GM03348 (cell line): ENCODE measurements at places on chromosomes 1 and 21.

GRCh38 chr1:211326528-211327345 lies at the start of gene TRAF5:
Gene TRAF5 (plus strand): TSS chr1:211326833. CDS start chr1:211353240, 26,407 bp downstream.
- peak; percentile 86 for DNase-seq

DNA sequence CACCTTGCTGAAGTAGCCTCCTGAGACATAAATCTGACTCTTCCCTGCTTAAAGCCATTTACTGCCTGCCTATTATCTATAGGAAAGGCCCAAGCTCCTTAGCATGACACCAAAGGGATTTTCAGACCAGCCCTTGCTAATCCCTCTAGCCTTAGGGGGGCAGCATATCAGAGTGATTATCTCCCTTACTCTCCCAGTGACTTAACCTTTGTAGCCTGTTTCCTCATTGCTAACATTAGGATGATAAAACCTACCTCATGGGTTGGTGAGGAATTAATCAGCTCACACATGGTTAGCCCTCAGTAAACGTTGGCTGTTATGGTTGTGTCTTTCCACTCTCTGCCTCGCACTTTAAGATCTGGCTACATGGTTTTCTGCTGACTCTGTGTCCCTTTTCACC lies 70.1 kb downstream of the ROR1 start:
- DNase-seq: no peak

- DNase-seq: no peak
These were observed 466.5 kb downstream of the PCP4 start for GRCh38 chr21:40333731-40334130.

DNA sequence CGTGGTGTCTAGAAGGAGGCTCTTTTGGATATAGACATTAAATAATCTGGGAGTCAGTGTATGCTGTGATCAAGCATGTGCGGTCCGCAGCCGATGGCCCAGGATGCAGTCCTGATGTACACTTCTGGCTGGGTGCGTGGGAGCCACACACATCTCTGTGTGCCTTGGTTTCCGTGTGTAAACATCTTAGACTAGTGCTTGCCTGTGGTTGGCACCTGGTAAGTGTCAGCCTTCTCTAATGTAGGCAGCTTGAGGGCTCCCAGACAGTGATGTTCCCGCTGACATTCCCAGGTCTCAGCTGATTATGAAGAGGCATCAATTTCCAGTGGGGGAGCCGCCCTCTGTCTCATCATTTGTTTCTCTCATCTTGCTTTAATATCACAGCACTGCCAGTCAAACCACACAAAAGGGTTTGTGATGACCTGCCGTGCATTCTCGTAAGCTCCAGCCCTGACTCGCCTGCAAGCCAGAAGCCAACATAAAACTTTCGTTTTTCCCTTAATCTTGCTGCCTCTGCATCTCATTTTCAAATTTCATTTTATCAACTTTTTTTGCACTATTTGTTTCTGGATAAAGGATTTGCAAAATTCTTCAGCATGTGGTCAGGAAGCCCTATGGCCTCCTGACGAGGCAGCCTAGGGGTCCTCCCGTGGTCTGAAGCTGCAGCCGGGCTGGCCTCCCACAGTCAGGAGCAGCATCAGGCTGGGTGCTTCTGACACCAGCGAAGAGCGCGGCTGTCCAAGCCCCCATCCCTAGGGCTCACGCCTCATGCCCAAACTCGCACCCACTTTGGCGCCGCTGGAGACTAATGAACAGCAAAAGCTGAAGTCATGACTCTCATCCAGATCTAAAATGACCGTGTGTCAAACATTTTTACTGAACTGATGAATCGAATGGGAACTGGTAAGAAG lies 28.1 kb downstream of the PDE9A start:
- DNase-seq: no peak

DNA sequence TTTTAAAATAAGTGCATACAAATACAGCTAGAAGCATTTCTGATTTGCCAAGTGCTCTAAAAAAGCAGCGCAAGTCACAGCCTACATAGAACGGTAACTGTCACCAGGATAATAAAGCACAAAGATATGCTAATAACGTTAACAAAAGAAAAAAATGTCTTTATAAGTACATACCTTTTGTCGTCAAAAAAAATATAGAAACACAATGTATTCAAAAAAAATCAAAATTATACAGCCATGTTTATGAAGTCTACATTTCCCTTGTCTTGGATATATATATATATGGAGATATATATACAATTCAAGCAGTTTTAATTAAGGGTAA lies 3.2 kb downstream of the IRF2BP2 start:
- DNase-seq: no peak

DNA sequence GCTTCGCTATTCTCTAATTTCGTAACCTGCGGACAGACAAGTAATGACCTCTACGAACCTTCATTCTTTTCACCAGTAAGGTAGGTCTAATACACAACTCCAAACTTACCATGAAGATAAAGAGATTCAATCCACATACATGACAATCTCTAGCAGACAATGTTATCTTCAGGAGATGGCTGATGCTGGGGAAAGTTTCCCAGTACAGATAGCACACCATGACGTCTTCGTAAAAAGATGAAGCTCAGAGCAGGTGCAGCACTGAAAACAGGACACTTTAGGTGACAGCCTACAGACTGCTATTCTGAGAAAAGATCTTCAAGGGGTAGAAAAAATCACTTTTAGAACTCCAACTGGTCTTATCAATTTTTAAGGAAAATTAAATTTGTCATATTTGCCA lies 41.3 kb downstream of the ZNF281 start:
- DNase-seq: no peak

- DNase-seq: no peak
These were observed 118.9 kb upstream of the TMEM51 start for GRCh38 chr1:15034656-15035055.

GRCh38 chr1:24900486-24900849 lies 29.6 kb downstream of the RUNX3 start:
- no peak for DNase-seq

- no peak for DNase-seq
These were observed 23.2 kb upstream of the ARHGEF16 start for GRCh38 chr1:3431266-3431665.

GRCh38 chr1:53681977-53682685 lies 56.8 kb downstream of the GLIS1 start:
- DNase-seq: no peak

GRCh38 chr1:170806961-170807360 lies 128.4 kb upstream of the MROH9 start:
- DNase-seq: no peak

- DNase-seq: no peak
These were observed 1.1 kb downstream of the COX20 start for GRCh38 chr1:244836584-244836983.
